ENCODE measurements at places on chromosomes 5 and 9. TPM values are rescaled to one million over a fixed set of nuclear protein-coding genes. Genes with fewer than 3 reads are reported as not detected.

DNA sequence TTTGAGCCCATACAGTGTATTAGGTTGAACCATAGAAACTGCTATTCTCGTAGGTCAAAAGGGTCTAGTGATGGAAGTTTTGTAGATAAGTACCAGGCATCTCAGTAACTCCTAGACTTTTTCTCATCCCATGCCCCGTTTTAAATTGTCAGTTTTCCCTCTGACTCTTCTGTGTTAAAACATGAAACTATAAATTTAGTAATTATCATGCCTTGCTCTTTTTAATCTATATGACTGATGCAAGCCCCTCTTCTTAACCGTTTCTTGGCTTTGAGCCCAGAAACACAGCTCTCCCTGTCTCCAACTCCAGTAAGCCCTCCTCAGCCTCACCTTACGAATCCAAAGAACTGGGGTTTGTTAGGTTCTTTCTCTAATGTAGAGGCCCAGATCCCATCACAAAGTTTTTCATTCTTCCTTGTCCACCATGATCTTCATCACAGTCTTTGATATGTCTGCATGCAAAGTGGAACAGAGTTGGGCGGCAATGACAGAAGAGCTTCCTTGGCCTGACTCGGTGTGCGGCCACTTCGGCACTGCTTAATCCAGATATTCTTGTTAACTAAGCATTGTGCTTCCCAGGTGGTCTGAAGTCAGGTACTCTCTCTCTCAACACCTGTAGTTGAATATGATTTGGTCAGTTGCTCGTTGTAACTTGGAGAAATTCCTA lies 21.1 kb downstream of the RGMB start:
- peaks cover 34% of the 10 kb centered on the region for H3K4me1 ChIP-seq
- no peak overlapping the region for H3K27ac ChIP-seq
- DNase-seq = no peak

- H3K4me3 ChIP-seq = no peak overlapping the region
- H3K4me1 ChIP-seq = peaks cover 33% of the 10 kb centered on the region
- H3K27ac ChIP-seq = no peak overlapping the region
- no peaks in the 10 kb centered on the region for H3K27me3 ChIP-seq
- no peak for DNase-seq
These were observed 79.0 kb downstream of the ADAMTS12 start for GRCh38 chr5:33812746-33813145.

DNA sequence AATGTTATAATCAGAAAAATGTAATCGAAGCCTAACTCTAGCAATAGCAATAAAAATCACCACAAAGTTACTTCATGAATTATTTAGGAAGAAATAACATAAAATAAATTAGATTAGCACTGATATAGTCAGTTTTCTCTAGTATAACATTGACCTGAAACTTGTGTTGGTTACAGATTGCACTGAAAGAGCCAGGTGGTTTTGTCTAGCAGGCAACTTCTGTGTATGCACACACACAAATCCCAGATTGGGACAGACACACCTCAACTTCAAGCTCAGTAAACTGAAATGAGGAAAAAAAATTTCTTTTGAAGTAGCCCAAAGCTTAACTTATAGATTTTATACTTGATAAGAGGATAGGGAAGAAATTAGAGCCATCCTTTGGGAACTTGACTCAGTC lies 129.3 kb downstream of the EFNA5 start:
- no peak overlapping the region for H3K27ac ChIP-seq
- peaks cover 2% of the 10 kb centered on the region for H3K27me3 ChIP-seq
- peaks cover 12% of the 10 kb centered on the region for H3K4me1 ChIP-seq
- H3K36me3 ChIP-seq = peaks cover 4% of the 10 kb centered on the region
- DNase-seq = no peak
- no peak overlapping the region for H3K4me3 ChIP-seq

- peaks cover 3% of the 10 kb centered on the region for H3K27me3 ChIP-seq
- no peak overlapping the region for H3K27ac ChIP-seq
- H3K4me1 ChIP-seq = peaks cover 2% of the 10 kb centered on the region
These were observed 13.9 kb downstream of the SLC31A2 start for GRCh38 chr9:113164536-113165300.

DNA sequence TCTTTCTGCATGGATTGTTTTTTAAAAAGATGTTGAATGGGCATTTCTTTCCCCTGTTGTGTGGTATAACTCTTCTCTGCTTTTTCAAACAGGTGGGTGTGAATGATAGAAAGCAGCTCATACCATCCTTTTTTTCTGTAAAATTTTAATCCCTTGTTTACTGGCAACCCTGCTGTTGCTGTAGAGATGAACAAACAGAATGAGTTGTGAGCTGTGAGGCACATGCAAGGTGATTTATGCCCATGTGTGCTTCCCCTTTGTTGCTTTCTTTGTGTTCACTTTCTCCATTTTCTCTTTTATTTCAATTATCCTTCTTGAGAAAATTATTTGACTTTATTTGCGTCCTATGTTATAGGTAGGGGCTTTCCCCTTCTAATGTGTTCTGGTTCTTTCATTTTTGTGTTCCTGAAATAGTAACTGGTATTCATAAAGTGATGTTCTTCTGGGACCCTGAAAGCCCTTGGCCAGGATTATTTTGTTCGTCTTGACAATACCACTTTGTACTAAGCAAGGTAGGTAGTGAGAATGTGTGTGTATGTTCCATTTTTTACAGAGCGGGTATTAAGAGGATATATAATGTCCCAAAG lies 79.9 kb downstream of the AOPEP start:
- peak overlapping the region; percentile 54 for H3K27ac ChIP-seq
- no peaks in the 10 kb centered on the region for H3K27me3 ChIP-seq
- peaks cover 6% of the 10 kb centered on the region for H3K36me3 ChIP-seq
- peaks cover 13% of the 10 kb centered on the region for H3K4me1 ChIP-seq
- no peak overlapping the region for H3K4me3 ChIP-seq

DNA sequence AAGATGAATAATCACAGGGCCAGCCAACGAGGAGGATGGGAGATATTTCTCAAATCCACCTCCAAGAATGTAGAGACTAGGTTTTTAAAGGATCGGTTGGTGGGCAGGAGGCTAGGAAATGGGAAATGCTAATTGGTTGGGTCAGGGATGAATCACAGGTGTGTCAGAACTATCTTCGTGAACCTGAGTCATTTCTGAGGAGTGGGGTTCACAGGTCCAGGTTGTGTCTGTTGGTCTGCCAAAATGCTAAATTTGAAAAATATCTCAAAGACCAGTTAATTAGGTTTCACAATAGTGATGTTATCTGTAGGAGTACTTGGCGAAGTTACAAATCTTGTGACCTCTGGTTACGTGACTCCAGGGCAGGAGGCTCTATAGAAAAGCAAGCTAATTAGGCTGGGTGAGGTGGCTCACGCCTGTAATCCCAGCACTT lies 2.6 kb upstream of the PLAA start:
- no peak overlapping the region for H3K27ac ChIP-seq
- H3K4me3 ChIP-seq = no peak overlapping the region
- H3K4me1 ChIP-seq = peaks cover 20% of the 10 kb centered on the region
- H3K36me3 ChIP-seq = peaks cover 11% of the 10 kb centered on the region

- H3K27me3 ChIP-seq = no peaks in the 10 kb centered on the region
- DNase-seq = no peak
- H3K27ac ChIP-seq = no peak overlapping the region
- H3K4me1 ChIP-seq = no peaks in the 10 kb centered on the region
- H3K36me3 ChIP-seq = no peaks in the 10 kb centered on the region
These were observed 41.8 kb upstream of the ROR2 start for GRCh38 chr9:91991721-91992341.

DNA sequence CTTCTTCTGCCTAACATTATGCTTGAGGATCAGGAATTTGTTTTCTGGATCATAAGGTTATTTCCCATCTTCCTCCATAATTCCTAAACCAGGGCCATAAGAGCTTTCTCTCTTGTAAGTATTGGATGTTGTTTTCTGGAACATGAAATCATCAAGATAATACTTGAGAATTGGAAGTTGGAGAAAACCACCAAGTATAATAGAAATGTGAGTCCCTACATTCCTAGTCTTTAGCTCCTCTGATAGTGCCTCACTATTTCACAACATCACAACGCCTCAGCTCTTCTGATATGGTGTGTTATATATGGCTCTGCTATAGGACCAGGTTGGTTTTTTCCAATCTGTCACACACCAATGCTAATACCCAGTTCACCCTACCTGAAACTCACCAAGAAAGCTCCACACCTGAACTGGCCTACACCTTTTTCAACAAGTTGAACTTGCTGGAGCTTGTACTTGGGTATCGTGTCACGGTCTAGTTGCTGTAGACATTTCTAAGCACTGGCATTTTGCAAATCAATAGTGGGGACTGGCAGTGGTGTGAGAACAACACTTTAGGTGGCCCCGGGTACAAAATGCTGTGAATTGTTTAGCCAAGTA lies 141.1 kb downstream of the ACTBL2 start:
- H3K27me3 ChIP-seq = no peaks in the 10 kb centered on the region
- H3K4me1 ChIP-seq = no peaks in the 10 kb centered on the region
- DNase-seq = no peak
- no peak overlapping the region for H3K27ac ChIP-seq

DNA sequence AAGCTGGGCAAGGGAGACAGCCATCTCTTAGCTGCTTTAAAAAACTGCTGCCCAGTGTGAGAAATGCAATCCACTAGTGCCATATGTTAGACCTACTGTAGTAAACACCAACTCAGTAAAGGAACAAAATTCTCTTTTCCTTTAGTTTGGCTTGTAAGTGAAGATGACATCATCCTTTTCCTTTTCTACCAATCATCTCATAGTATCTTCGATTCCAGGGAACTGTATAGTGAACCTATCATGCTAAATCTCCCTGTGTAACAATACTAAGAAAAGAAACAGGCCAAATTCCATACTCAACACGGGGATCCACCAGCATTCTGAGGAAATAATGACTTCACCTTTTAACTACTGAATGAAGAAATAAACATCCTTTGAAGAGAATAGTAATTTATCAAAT lies 100.1 kb downstream of the RAPGEF6 start:
- no peak for DNase-seq
- H3K4me3 ChIP-seq = no peak overlapping the region
- no peak overlapping the region for H3K27ac ChIP-seq
- H3K36me3 ChIP-seq = no peaks in the 10 kb centered on the region
- H3K27me3 ChIP-seq = peaks cover 1% of the 10 kb centered on the region

- H3K4me3 ChIP-seq = no peak overlapping the region
- peaks cover 27% of the 10 kb centered on the region for H3K4me1 ChIP-seq
- DNase-seq = peak; percentile 47
These were observed 24.8 kb downstream of the CCNJL start for GRCh38 chr5:160287378-160288051.

DNA sequence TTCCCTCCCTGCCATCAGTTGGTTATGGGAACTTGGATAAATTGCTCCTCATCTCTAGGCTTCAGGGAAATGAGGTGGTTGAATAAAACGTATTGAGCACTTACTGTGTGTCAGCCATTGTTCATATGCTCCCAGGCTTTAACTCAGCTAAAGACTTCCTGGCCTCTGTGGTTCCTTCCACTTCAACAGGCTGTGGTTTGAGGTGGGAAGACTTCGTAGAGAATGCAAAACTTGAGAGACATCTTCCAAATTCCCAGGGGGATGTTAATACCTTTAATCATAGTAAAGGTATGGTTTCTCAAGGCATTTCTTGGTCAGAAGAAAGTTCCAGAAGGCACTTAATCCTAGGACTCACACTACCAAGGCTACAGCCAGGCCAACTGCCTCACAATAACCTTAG lies 1.5 kb upstream of the GPX3 start:
- H3K4me1 ChIP-seq = peaks cover 4% of the 10 kb centered on the region
- no peak overlapping the region for H3K4me3 ChIP-seq
- H3K27ac ChIP-seq = no peak overlapping the region
- H3K27me3 ChIP-seq = peaks cover 7% of the 10 kb centered on the region

- no peak overlapping the region for H3K4me3 ChIP-seq
- peaks cover 7% of the 10 kb centered on the region for H3K4me1 ChIP-seq
- no peak for DNase-seq
- no peaks in the 10 kb centered on the region for H3K36me3 ChIP-seq
These were observed 170.4 kb upstream of the TBCA start for GRCh38 chr5:77946381-77947040.

- H3K27me3 ChIP-seq = peaks cover 9% of the 10 kb centered on the region
- no peak for DNase-seq
- no peak overlapping the region for H3K4me3 ChIP-seq
- H3K27ac ChIP-seq = no peak overlapping the region
- no peaks in the 10 kb centered on the region for H3K36me3 ChIP-seq
- no peaks in the 10 kb centered on the region for H3K4me1 ChIP-seq
These were observed 139.2 kb downstream of the GABBR2 start for GRCh38 chr9:98569491-98569890.

DNA sequence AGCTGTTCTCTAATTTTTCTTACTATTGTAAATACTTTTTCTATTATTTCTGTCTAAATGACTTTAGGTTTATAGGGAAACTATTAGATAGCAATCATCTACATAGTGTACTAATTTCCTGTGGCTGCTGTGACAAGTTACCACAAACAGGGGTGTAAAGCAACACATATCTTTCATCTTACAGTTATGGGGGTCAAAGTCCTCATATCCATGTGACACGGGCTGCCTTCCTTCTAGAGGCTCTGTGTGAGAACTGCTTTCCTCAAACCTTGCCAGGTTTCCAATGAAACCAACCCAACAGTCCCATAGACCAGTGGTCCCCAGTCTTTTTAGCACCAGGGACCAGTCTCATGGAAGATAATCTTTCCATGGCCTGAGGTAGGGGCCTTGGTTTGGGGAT lies 189.1 kb downstream of the ROR2 start:
- H3K4me3 ChIP-seq = no peak overlapping the region
- peaks cover 4% of the 10 kb centered on the region for H3K27me3 ChIP-seq
- DNase-seq = no peak

- peak overlapping the region; percentile 36 for H3K27ac ChIP-seq
- no peak for DNase-seq
- H3K4me1 ChIP-seq = no peaks in the 10 kb centered on the region
- no peak overlapping the region for H3K4me3 ChIP-seq
These were observed 96.6 kb downstream of the FNBP1 start for GRCh38 chr9:129946246-129946995.

GRCh38 chr5:19044931-19045695 lies 942.9 kb downstream of the CDH18 start:
- no peaks in the 10 kb centered on the region for H3K4me1 ChIP-seq
- no peak overlapping the region for H3K27ac ChIP-seq
- H3K27me3 ChIP-seq = no peaks in the 10 kb centered on the region
- no peak for DNase-seq
- no peak overlapping the region for H3K4me3 ChIP-seq
- no peaks in the 10 kb centered on the region for H3K36me3 ChIP-seq

DNA sequence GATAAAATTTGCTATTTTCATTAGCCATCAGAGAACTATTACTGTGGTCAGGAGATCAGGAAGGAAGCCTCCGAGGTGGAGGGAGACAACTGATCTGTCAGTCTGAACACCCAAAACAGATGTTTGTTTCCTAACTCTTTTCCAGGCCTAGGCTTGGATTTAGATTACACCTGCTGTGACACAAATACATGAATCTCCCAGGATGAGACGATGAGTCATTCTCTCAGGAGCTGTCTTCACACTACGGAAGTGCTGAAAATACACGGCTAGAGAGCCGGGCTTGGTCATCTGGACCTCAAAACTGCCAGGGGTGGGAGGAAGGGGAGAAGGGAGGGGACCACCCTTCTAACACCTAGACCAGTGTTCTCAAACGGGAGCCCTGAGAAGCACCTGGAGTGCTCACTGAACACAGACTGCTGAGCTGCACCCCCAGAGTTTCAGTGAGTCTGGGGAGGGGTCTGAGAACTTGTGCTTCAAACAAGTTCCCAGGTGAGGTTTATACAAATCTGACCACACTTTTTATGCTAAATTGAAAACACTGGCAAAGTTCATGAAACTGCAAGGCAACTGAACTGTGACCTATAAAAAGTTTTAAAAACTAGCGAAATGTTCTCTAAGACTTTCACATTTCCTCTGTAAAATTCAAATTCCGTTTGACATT lies 80.3 kb upstream of the EQTN start:
- H3K4me1 ChIP-seq = peaks cover 14% of the 10 kb centered on the region
- no peaks in the 10 kb centered on the region for H3K36me3 ChIP-seq
- H3K27me3 ChIP-seq = peaks cover 4% of the 10 kb centered on the region

Gene GFRA3
- 0.13 TPM for total RNA-seq

Gene IL4
- total RNA-seq = not detected

Gene OR1L4
- total RNA-seq = not detected

Gene KCNMB1
- total RNA-seq = 1.1 TPM

Gene C5orf52
- total RNA-seq = not detected

Gene PCDHGA3
- 1.4 TPM for total RNA-seq

Data from endothelial cell (in vitro differentiated cells).